ENCODE measurements at places on chromosomes 13 and 19. TPM values are rescaled to one million over a fixed set of nuclear protein-coding genes. Genes with fewer than 3 reads are reported as not detected.

- no peaks in the 10 kb centered on the region for H3K27me3 ChIP-seq
- peaks cover 1% of the 10 kb centered on the region for H3K36me3 ChIP-seq
- peak; percentile 67 for DNase-seq
Observed at GRCh38 chr19:45767881-45768654, 984 bp downstream of the SIX5 start.

GRCh38 chr19:4472174-4472974 is at the start of gene HDGFL2:
Gene HDGFL2, plus strand, starts transcription at chr19:4472297. Its CDS starts 54 bp downstream, at chr19:4472351.
- no peaks in the 10 kb centered on the region for H3K27me3 ChIP-seq
- peaks cover 17% of the 10 kb centered on the region for H3K36me3 ChIP-seq
- peak within 1 kb of the TSS; percentile 92 for H3K4me3 ChIP-seq
- peak within 1 kb of the TSS; percentile 90 for H3K27ac ChIP-seq
- peaks cover 21% of the 10 kb centered on the region for H3K4me1 ChIP-seq

- no peak for DNase-seq
- H3K4me1 ChIP-seq, result peaks cover 17% of the 10 kb centered on the region
- peak overlapping the region; percentile 75 for H3K4me3 ChIP-seq
Observed at GRCh38 chr19:16470911-16471811, 609 bp downstream of the EPS15L1 start.

The KCTD4 gene
- polyA plus RNA-seq, result 1.3 TPM

- no peak for DNase-seq
- H3K36me3 ChIP-seq, result no peaks in the 10 kb centered on the region
- no peak overlapping the region for H3K27ac ChIP-seq
- H3K4me3 ChIP-seq, result no peak overlapping the region
Observed at GRCh38 chr13:76474356-76474755, 411.8 kb downstream of the KCTD12 start.

Measured in SK-N-SH (cell line).